ENCODE measurements at places on chromosomes 6 and 20.
A peak's percentile ranks its signal among the peaks of the same experiment; 100 is the strongest.

DNA sequence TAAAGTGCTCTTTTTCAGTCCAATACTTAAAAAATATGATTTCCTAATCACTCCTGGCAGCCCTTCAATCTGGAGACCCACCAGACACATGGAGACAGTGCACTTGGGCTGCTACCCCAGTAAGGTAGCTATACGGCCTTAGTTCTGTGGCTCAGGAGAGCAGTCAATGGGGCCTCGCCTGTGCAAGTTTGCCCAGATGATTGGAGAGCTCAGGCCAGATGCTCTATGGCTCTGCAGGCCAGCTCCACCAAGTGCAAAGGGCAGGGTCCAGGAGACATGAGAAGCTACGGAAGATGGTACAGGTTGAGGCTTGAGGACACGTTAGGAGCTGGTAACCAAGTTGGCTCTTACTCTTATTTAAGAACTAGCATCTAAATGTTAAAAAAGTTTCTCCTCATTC is 30.7 kb downstream of the STK38 start:
- DNase-seq: no peak

DNA sequence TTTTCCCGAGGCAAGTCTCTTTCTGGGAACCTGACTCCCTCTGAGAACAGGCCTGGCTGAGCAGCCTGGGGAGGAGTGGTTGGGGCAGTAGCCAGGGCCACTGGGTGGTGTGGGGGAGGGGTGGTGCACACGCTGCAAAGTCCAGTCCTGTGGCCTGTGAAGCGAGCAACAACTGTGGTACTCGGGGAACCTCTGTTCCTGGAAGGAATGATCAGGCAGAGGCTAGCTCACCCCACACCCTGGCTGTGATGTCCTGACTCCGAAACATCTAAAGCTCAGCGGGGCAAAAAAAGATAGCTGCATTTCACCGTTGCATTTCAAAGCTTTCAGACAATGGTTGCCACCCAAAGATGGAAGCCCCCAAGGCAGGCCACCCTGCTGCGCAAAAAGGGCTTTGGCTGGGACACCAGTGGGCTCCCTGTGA is 25.5 kb downstream of the PCK1 start:
- peak; percentile 23 for DNase-seq

- no peak for DNase-seq
These were observed 207.5 kb upstream of the ASCC3 start for GRCh38 chr6:101088594-101088993.

GRCh38 chr6:33824461-33825154 is 20.8 kb upstream of the MLN start:
- no peak for DNase-seq

GRCh38 chr6:15823838-15824414 is 161.1 kb upstream of the DTNBP1 start:
- no peak for DNase-seq

DNA sequence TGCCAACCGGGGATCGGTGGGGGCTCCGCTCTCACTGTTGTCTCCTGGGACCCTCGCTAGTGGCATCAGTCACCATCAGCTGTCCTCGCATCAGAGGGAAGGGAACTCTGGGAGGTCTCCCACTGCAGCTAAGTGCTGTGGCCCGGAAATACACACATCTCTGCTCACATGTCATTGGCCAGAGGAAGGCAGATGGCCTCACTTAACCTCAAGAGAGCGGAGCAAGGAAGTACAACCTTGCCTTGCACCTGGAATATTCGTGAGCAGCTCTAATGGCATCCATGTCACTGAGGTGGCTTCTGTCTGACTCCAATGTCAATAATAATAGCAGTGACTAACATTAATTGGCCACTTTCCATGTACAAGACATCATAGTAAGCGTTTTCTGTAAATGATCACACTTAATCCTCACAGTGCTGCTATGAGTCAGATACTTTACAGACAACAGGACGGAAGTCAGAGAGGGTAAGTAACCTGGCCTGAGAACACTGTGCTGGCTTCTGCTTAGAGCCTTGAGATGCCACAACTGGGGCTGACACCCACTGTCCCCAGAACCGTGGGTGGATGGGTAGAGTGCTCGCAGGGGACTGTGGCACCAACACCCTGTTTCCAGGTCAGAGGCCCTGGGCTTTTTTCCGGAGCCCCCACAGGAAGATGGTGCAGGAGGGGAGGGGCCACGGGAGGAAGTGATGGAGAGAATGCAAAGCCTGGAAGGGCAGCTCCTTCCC is 6.0 kb downstream of the LHFPL5 start:
- no peak for DNase-seq

DNA sequence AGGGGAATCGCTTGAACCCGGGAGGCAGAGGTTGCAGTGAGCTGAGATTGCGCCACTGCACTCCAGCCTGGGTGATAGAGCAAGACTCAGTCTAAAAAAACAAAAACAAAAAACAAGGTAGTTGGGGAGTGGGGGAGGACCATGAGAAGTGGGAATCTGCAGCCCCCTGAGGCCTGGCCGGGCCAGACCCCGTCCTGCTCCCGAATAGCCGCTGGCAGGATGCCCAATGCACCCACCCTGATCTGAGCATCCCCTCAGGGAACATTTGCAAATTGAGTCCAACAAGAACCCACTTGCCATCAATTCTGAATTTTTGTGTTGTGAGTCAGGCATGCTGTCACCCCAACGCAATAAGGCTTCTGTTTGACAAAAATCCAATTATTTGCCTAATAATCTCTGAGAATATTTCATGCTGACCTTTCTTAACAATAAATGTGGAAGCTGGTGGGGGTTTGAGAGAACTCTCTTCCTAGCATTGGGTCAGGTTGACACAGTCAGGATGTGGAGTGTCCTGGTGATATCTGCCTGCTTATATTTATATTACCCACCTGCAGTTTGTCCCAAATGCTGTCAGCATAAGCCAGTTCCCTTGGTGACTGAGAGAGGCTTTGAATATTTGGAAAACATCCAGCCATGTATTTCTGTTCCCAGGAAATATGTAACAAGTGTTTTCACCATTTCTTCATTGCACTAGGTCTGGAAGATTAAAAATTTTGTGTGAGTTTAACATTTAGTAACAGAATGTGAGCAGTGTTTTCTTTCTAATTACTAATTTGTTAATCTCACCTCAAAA is 28.4 kb upstream of the FRMD1 start:
- DNase-seq: no peak

DNA sequence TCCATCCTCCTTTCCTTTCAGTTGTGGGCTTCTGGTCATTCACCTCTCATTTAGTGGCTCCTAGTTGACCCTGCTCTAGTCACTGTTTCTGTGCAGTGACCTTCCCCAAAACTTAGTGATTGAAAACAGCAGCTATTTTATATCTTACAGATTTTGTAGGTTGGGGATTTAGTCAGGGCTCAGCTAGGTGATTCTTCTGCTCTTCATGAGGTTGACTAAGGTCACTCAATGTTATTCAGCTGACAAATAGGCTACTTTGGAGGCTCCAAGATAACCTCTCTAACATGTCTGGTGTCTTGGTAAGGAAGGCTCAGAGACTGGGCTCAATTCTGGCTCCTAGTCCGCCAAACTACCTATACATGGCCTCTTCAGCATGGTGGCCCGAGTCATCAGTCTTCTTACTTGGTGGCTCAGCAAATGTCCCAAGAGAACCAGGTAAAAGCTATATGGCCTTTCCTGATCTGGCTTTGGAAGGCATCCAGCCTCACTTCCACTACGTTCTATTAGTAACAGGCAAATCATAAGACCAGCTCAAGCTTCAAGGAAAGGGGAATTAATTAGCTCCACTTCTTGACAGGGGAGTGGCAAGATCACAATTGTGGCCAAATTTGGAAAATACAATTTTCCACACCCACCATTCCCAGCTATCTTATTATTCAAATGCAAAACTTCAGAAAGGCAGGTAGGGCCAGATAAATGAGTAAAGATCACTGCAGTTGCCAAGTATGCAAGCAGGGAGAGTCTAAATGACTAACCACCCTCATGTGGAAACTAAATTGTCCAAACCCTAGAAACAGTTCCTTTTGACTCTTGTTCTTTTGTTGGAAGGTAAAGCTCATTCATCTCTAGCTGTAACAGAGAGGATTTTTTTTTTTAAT is 50.5 kb upstream of the LTV1 start:
- no peak for DNase-seq

- DNase-seq: no peak
These were observed 9.0 kb downstream of the CST9 start for GRCh38 chr20:23596579-23597250.

GRCh38 chr6:132648828-132649227 is 10.2 kb downstream of the TAAR1 start:
- DNase-seq: no peak

DNA sequence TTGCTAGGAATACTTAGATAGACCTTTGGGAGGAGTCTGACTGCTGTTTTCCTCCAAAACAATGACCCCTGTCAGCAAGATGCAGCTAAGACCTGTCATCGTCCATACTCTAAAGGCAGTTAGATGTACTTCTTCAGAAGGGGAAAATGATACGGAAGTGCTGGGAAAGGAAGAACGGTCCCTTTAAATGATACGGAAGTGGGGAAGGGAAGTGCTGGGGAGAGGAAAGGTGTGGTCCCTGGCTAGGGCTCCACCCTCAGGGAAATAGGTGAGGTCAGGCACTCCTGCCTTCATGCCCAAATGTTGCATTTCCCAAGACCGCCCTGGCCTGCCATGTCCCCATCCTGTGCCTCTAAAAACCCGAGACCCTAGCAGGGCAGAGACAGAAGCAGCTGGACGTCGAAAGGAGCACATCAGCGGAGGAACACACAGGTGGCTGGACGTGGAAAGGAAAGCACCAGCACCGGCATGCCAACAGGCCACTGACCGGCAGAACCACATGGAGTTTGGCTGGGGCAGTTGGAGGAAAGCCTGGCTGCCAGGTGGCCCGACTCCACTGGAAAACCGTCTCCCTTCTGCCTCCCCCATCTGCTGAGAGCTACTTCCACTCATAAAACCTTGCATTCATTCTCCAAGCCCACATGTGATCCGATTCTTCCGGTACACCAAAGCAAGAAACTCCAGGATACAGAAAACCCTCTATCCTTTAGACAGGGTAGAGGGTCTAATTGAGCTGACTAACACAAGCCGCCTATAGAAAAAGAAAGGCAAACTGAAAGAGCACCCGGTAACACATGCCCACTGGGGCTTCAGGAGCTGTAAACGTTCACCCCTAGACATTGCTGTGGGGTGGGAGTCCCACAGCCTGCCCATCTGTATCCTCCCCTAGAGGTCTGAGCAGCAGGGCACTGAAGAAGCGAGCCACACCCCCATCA is 94.6 kb downstream of the FAXC start:
- no peak for DNase-seq

DNA sequence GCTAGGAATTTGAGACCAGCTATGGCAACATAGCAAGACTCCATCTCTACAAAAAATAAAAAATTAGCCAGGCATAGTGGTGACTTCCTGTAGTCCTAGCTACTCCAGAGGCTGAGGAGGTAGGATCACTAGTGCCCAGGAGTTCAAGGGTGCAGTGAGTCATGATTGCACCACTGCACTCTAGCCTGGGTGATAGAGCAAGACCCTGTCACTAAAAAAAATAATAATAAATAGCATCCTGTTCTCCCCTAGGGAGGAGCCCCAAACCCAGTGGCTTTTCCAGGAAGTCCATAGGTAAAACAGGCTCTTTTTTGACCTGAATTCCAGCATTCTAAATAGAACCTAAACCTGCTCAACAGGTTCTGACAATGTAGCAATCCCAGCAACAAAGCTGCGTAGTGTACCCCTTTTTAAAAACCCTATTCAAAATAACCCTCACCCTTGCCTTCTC is 192.0 kb downstream of the ALDH8A1 start:
- DNase-seq: no peak

DNA sequence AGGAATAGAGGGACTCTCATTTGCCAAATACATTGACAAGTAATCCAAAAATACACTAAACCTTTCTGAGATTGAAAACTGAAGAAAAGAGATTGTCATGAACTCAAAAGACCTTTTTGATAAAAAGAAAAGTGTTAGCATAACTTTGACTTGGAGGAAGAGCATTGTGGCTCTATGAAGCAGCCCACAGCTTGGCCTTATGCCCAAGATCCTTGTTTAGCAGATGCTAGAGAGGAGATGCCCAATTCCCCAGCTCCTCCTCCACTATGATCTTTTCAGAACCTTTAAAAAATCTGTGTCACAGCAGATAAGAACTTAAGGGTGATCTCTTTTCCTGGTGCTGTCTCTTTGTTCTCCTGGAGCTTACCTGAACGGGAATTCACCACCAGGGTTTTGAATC is 35.8 kb upstream of the IGF2R start:
- no peak for DNase-seq

DNA sequence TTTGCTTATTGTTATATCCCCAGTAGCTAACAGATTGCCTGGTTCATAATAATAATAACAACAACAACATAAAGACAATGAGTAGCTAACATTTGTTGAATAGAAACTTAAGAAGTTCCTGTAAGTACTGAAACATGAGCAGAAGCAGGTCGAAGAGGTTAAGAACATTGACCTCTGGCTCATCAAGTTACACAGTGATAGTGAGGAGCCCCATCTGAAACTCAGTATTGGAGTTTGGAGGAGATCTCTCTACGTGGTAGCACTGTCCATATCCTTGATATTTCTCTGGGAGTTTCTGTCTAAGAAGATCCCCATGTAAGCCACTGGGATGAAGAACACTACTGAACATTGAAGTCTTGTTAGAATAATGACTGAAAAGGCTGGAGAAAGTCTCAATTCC is 600.4 kb downstream of the RFPL4B start:
- no peak for DNase-seq

DNA sequence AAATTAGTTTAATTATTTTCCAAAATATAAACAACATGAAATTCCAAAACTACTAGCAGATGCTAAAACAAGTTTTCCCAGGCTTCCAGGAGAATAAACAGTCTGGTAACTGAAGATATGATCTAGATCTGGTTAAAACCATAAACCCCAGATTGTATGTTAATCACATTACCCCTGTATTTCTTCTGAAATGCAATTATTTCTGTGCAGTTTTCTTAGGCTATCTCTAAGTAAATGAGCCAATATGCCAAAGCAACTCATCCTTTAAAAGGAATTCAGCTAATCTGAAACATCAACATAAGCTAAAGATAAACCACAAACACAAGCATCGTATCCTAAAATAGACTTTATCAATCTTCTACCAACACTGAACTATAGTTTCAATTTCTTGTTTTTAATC is 44.6 kb upstream of the SENP6 start:
- DNase-seq: no peak

DNA sequence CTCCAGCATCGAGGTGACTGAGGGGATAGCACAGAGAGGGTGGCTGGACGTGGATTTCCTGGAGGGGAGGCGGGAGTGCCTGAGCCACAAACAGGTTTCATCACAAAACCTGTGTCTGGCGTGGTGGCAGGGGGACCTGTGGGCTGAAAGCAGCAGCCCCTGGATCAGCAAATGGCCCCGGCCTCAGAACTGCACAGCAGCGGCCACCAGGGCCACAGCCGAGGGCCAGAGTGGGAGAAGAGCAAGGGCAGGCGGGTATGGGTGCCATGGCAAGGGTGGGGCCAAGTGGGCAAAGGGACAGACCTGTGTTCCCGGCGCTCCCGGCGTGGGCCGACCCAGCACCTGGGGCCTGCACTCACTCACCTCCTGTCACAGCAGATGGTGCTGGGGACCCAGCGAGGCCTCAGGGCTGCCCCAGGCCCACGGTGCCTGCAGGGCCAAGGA is 19.0 kb downstream of the NTSR1 start:
- no peak for DNase-seq

GRCh38 chr6:167408235-167408869 is 83.5 kb downstream of the TTLL2 start:
- no peak for DNase-seq

Measured in midbrain (tissue), 1 donor.